ENCODE measurements at places on chromosomes 11 and 22.
A peak's percentile ranks its signal among the peaks of the same experiment; 100 is the strongest.

GRCh38 chr11:47104261-47104950 lies 72.3 kb downstream of the ARFGAP2 start:
- DNase-seq = no peak

GRCh38 chr11:78815831-78816230 lies 241.2 kb upstream of the NARS2 start:
- no peak for DNase-seq

GRCh38 chr22:39658367-39658766 lies 87.8 kb downstream of the CACNA1I start:
- no peak for DNase-seq

- DNase-seq = peak; percentile 17
Observed at GRCh38 chr11:45252134-45252856, 33.8 kb downstream of the SYT13 start.

DNA sequence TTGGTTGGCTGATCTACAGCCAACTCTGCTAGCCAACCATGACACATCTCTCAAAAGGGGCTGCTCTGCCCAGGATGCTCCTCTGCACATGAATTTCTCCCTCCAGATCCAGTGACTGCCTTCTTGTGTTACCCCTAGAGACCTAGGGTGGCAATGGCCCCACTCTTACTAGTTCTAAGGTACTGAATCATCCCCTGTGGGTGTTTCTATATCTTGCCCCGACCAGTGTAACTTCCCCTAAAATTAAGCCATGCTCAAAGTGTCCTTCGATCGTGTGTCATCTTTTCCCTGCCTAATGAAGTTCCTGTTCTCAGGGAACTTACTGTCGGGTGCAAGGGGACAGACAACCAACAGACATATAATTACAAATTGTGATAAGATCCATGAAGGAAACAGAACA lies 113.3 kb downstream of the FAM76B start:
- DNase-seq = no peak

DNA sequence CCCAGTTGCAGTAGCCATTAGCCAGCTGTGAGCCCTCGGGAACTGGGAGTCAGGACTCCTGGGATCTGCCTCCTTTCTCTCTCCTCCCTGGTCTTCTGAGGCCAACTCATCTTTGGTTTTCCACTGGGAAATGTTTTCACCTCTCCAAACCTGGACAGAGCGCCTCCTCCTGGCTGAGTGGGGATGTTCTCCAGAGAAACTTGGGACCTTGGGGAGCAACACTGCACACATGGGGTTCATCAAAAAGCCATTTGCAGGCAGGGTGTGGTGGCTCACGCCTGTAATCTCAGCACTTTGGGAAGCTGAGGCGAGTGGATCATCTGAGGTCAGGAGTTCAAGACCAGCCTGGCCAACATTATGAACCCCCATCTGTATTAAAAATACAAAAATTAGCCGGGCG lies 145.4 kb downstream of the NECTIN1 start:
- DNase-seq = no peak

GRCh38 chr11:45945397-45945999 lies 23.0 kb downstream of the LARGE2 start:
- DNase-seq = no peak

- no peak for DNase-seq
Observed at GRCh38 chr11:109076870-109077269, 345.1 kb upstream of the C11orf87 start.

- DNase-seq = no peak
Observed at GRCh38 chr11:93464927-93465540, 78.2 kb downstream of the SMCO4 start.

DNA sequence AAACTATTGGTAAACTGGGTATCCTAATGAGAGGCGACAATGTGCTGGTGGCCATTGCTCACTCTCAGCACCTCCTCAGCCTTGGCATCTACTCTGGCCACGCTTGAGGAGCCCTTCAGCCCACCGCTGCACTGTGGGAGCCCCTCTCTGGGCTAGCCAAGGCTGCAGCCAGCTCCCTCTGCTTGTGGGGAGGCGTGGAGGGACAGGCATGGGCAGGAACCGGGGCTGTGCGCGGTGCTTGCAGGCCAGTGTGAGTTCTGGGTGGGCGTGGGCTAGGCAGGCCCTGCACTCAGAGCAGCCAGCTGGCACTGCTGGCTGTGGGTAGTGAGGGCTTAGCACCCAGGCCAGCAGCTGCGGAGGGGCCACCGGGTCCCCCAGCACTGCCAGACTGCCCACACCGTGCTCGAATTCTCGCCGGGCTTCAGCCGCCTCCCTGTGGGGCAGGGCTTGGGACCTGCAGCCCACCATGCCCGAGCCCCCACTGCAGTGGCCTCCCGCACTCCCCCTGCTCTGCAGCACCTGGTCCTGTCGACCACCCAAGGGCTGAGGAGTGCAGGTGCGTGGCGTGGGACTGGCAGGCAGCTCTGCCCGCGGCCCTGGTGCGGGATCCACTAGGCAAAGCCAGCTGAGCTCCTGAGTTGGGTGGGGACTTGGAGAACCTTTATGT lies 575.9 kb upstream of the ANO3 start:
- no peak for DNase-seq
